ENCODE measurements at places on chromosomes 7 and 10.

DNA sequence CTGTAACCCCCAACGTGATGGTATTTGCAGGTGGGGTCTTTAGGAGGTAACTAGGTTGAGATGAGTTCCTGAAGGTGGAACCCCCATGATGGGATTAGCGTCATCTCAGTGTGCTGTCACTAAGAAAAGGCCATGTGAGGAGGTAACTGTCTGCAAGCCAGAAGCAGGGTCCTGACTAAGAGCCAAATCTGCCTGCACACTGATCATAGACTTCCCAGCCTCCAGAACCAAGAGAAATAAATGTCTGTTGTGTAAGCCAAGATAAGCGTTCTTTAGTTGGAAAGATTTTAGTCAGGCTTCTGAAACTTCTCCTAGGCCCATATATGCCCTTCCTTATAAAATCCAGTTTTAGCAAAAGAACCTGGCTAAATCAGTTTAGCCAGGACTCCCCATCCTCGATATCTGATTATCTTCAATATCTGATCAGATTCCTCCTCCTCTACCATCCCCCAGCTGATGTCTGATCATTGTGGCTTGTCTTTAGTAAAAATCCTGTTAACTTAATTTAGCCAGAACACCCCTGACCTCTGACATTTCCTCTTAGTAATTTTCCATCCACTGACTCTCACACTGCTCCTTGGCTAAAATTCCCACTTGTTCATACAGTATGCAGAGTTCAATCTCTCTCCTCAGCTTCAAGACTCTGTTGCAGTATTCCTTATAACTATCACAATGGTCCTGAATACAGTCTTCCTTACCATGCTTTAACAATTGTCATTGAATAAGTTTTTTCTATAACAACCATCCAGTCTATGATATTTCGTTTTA is 835.4 kb upstream of the PHF14 start:
- no peak for DNase-seq

GRCh38 chr10:112502536-112502935 is 55.5 kb downstream of the VTI1A start:
- DNase-seq: no peak

- no peak for DNase-seq
Observed at GRCh38 chr10:114009281-114009996, 34.2 kb upstream of the ADRB1 start.

DNA sequence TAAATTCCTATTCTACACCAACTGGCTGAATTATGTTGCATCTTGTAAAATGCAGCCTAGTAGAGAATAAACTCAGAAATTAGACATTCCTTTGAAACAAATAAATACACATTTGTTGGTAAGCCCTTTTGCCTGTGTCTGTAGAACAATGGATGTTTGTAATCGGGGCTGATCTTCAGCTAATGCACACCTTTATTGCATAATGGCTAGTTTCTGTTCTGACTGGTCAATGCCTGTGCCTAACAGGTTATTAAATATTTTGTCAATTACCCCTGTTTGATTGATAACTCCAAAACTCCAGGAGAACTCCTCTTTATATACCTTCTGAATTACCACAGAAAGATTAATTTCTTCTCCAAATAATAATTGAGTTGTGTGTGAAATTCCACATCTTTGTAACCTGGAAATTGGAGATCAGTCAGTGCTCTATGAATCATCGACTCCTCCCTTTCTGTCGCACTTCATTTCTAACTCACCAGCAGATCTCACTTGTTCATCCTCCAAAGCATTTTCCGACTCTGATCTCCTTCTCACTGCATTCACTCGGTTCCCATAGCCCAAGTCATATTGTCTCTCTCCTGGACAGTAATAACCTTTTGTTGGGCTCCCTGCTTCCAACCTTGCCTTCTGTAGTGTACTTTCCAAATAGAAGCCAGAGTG is 196.0 kb upstream of the FZD1 start:
- DNase-seq: no peak

GRCh38 chr10:11152801-11153200 is 135.1 kb downstream of the CELF2 start:
- DNase-seq: no peak

GRCh38 chr10:84375011-84375410 is 46.6 kb downstream of the CCSER2 start:
- DNase-seq: peak; percentile 14

GRCh38 chr7:111855842-111856227 is 293.5 kb upstream of the IMMP2L start:
- DNase-seq: peak; percentile 47

DNA sequence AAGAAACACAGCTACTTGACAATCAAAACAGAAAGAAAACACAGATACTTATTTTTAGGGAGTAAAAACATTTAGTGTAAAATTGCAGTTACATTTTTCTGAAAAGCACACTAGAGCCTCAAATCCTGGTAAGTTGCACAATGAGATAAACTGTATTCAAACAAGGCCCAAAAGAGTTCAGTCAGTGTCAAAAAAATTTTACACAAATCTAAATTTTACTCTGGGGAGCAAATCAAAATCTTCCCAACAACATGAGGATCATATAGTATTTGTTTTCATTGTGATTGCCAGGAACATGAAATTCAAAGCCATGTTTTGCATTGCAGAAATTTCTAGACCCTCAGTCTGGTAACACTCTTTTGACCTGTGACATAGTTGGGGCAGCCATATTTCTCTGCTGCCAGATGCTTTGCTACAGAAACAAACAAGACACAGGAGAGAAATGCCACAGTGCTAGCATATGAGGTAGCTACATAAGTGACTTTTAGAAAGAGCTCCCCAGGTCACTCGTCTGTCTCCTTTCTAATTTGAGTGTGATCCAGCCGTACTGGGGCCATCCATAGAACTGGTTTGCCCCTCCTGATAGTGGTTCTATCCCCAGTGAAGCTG is 49.6 kb downstream of the PDE1C start:
- no peak for DNase-seq

DNA sequence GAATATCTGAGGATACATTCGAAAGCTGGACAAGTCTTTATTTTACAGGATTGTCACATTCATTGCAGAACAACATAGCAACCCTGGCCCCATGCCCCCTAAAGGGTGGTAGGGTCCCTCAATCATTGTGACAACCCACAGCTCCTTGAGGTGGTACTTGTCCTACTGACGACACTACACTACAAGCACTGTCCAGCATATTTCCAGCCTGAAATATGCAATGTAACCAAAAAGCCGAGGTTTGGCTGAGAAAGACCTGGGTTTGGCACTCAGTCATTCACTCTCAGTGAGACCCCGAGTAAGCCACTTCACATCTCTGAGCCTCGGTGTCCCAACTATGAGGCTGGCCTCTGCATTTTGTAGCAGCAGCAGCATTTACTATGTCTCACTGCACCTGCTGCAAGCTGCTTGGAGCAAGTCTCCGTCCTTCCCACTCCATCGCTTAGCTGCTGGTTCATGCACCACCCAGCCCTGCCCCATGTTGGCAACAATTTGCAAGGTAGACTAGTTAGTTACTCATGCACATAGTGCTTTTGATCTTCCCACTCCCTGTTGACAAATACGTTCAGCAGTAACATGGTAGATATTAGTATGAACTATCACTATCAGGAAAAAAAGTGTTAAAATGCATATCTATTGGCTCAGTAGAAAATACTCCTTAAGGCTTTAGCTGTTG is 43.6 kb upstream of the TNPO3 start:
- no peak for DNase-seq

- no peak for DNase-seq
Observed at GRCh38 chr10:58802047-58802446, 289.4 kb downstream of the BICC1 start.

DNA sequence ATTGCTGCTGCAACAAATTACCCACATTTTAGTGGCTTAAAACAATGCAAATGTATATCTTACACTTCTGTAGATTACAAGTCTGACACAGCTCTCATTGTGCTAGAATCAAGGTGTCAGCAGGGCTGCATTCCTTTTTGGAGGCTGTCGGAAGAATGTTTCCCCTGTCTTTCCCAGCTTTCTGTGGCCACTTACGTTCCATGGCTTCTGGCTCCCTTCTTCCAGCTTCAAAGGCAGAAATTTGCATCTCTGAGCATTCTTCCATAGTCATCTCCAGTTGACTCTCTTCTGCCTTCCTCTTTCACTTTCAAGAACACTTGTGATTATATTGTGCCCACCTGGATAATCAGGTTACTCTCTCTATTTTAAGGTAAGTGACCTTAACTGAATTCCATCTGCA is 125.3 kb downstream of the GPR158 start:
- DNase-seq: no peak

- DNase-seq: no peak
Observed at GRCh38 chr7:155198196-155198892, 99.3 kb upstream of the INSIG1 start.

GRCh38 chr7:85186083-85186520 is 754 bp downstream of the SEMA3D start:
- peak; percentile 90 for DNase-seq

DNA sequence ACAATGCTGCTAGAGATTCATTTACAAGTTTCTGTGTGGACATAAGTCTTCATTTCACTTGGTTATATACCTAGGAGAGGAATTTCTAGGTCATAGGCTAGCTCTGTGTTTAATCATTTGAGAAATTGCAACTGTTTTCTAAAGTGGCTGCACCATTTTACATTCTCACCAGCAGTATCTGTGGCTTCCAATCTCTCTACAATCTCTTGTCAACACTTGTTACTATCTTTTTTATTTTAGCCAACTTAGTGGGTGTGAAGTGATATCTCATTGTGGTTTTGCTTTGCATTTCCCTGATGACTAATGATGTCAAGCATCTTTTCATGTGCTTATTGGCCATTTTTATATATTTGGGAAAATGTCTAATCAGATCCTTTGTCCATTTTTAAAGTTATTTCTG is 53.0 kb upstream of the DRGX start:
- no peak for DNase-seq

DNA sequence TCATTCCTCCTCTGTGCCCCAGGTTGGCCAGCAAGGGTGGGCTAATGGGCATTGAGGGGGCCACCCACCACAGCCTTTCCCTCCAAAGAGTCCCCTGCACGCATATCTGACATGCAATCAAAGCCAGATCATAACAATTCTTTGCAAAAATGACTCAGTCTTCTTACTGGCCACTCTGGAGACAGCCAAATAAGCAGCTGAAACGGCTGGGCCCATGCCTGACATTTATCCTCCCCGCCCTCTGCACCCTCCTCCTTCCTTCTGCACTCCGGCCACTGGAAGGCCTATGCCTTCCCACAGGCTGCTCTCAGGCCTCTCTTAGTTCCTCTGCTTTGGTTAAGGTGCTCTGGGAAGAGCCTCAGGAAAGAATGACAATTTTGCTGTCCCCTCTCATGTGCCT is 29.2 kb upstream of the NPFFR1 start:
- no peak for DNase-seq
